Activated naive CD8-positive, alpha-beta T cell treated with anti-CD3 and anti-CD28 coated beads, Interleukin-2, amount 10 ng/mL, durations not matched to agents 7 days and 5 days (primary cell): ENCODE measurements at places on chromosomes 11 and 22. TPM values are rescaled to one million over a fixed set of nuclear protein-coding genes. Genes with fewer than 3 reads are reported as not detected.

- DNase-seq = no peak
These were observed 266.9 kb downstream of the KIRREL3 start for GRCh38 chr11:126733685-126734084.

- DNase-seq = no peak
These were observed 112.0 kb upstream of the DDI1 start for GRCh38 chr11:103924166-103925013.

DNA sequence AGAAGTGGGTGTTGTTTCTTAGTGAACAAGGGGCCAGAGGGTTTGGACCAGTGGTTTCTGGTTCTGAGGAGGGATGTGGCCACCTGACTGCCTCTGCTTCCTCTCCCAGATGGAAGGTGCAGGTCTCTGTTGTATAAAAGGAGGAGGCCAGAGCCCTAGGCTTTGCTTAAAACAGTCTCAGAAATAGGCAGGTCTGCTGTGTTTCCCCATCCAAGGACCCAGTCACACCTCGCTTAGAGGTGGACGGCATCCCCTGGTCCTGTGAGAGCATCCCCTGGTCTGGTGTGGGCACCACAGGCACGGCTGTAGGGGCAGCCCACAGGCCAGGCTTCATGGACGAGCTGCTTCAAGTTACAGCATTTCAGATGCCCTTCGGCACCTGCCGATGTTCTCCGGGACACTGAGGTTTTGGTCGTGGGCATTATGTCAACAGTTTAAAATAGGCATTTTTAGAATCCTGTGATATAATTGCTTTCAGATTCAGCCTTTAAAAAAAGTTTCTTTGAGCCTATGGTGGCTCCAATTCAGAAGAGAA is 45.7 kb upstream of the SHANK2 start:
- no peak for DNase-seq

DNA sequence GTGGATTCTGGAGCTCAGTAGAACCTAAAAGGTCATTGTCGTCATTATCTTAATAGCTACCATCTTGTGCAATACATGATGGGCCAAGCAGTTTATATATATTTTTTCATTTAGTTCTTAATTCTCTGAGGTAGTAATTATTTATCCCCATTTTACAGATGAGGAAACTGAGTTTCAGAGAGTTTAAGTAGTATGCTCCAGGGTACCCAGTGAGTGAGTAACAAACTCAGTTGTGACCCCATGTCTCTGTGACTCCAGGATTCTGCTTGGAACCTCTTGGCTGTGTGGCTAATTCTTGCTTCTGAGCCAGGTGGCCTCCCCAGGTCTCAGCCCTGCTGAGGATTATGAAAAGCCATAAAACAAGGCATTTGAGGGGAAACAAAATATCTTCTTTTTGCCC is 82.6 kb downstream of the CEP164 start:
- DNase-seq = no peak

DNA sequence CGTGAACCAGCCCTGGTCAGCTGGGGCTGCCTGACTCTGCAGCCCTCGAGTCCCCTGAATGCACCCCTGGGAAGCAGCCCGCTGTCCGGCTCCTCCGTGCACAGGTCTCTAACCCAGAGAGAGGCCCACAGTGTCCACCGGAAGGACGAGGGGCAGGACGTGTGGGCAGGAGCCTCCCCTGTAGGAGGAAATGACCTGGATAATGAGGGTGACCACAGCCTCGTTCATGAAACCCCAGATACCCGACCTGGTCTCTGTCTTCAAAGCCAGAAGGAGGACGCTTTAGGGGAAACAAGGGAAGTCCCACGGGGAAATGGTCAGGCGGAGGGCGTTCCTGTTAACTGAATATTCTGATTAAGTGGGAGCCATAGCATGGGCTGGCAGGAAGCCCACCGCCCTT is 23.3 kb downstream of the LIF start:
- DNase-seq = no peak

DNA sequence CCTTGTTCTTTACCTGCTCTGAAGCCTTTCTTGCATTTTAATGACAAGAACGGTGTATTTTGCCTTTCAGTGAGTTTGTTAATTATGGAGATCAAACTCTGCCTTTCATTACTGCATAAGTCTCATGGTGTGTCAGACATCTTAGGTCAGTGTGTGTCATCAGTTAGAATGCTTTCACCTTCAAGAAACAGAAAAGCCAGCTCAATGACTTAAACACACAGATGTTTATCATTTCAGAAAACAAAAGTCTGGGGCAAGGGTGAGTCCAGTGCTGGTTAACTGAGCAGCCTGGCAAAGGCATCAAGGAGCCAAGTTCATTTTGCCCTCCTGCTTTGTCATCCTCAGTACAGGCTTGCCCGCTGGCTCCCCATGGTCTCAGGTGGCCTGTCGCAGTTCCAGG is 54.5 kb downstream of the PACS1 start:
- no peak for DNase-seq

DNA sequence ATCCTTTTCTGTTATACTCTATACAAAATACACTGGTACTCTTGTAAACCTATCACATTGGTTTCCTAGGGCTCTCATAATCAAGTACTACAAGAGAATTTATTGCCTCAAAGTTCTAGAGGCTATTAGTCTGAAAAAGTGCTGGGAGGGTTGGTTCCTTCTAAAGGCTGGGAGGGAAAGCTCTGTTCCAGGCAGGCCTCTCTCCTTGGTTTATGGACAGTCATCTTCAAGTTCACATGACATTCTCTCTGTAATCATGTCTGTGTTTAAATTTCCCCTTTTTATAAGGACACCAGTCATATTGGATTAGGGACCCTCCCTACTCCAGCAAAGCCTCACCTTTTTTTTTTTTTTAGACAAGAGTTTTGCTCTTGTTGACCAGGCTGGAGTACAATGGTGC is 9.1 kb downstream of the SLC36A4 start:
- DNase-seq = no peak

- no peak for DNase-seq
These were observed 38.4 kb upstream of the TP53I11 start for GRCh38 chr11:44988981-44989635.

- DNase-seq = no peak
These were observed 43.2 kb upstream of the CLMP start for GRCh38 chr11:123238297-123238696.

APOBEC3A gene
- total RNA-seq = not detected

MUC15 gene
- total RNA-seq = not detected

KDM4E gene
- not detected for total RNA-seq

TMEM45B gene
- 1.5 TPM for total RNA-seq

B3GAT1 gene
- total RNA-seq = 0.44 TPM
